CD14-positive monocyte (primary cell): ENCODE measurements at places on chromosomes 7 and 10.

GRCh38 chr7:93620057-93620456 lies 45.5 kb upstream of the CALCR start:
- DNase-seq, result no peak
- H3K36me3 ChIP-seq, result no peaks in the 10 kb centered on the region
- H3K27me3 ChIP-seq, result no peaks in the 10 kb centered on the region
- no peaks in the 10 kb centered on the region for H3K4me1 ChIP-seq

- H3K36me3 ChIP-seq, result no peaks in the 10 kb centered on the region
- no peak for DNase-seq
- H3K4me3 ChIP-seq, result peak overlapping the region; percentile 60
- no peaks in the 10 kb centered on the region for H3K27me3 ChIP-seq
- peak overlapping the region; percentile 82 for H3K27ac ChIP-seq
- H3K4me1 ChIP-seq, result peaks cover 27% of the 10 kb centered on the region
These were observed 75.2 kb downstream of the CDC123 start for GRCh38 chr10:12271210-12271540.

GRCh38 chr7:77954773-77955555 lies 156.4 kb downstream of the PHTF2 start:
- no peak for DNase-seq
- peaks cover 32% of the 10 kb centered on the region for H3K36me3 ChIP-seq
- no peaks in the 10 kb centered on the region for H3K4me1 ChIP-seq
- H3K4me3 ChIP-seq, result no peak overlapping the region
- no peak overlapping the region for H3K27ac ChIP-seq

- no peak overlapping the region for H3K4me3 ChIP-seq
- no peaks in the 10 kb centered on the region for H3K27me3 ChIP-seq
- H3K4me1 ChIP-seq, result no peaks in the 10 kb centered on the region
These were observed 694.9 kb upstream of the LRRN3 start for GRCh38 chr7:110396021-110396420.

GRCh38 chr10:48364659-48365405 lies 58.4 kb downstream of the MAPK8 start:
- DNase-seq, result peak; percentile 17
- no peak overlapping the region for H3K27ac ChIP-seq
- H3K4me1 ChIP-seq, result no peaks in the 10 kb centered on the region

DNA sequence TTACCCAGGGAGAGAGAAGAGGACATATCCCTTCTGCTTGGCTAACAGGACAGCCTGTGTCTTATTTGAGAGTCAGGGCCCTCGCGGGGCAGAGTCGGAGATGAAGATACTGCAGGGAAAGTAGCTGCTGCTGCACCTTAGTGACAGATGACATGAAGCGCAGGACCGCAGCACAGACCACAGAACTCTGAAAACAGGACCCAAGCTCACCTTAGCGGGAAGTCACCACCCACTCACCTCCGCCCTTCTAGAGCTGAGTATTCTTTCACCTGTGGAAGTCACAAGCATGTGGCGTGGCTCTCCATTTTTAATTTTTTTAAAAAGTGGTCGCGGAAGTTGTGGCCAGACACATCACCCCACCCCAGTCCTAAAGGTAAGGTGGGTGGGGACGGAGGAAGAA lies 191.4 kb downstream of the FAM107B start:
- peaks cover 33% of the 10 kb centered on the region for H3K36me3 ChIP-seq
- H3K27me3 ChIP-seq, result no peaks in the 10 kb centered on the region
- no peak for DNase-seq
- no peak overlapping the region for H3K4me3 ChIP-seq
- H3K27ac ChIP-seq, result no peak overlapping the region
- H3K4me1 ChIP-seq, result peaks cover 65% of the 10 kb centered on the region

DNA sequence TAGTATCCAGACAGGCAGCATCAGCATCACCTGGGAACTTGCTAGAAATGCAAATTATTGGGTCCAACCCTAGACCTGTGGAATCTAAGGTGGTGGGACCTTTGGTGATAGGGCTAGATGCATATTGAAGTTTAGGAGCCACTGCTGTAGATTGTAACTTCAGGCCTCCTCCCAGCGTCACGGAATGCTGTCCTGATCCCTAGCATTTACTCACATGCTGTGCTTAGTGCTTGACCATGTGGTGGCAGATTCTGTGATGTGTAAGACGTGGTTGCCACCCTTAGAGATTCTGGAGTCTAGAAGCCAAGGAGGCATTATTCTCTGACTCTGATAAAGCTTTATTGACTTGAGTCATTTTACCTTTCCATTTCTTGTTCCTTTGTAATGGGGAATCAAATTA lies 13.5 kb downstream of the AHR start:
- DNase-seq, result no peak
- H3K27me3 ChIP-seq, result no peaks in the 10 kb centered on the region
- peaks cover 2% of the 10 kb centered on the region for H3K4me1 ChIP-seq
- peaks cover 27% of the 10 kb centered on the region for H3K36me3 ChIP-seq
- H3K27ac ChIP-seq, result no peak overlapping the region
- H3K4me3 ChIP-seq, result no peak overlapping the region

- no peaks in the 10 kb centered on the region for H3K27me3 ChIP-seq
- peaks cover 5% of the 10 kb centered on the region for H3K36me3 ChIP-seq
- H3K4me1 ChIP-seq, result peaks cover 14% of the 10 kb centered on the region
These were observed 53.0 kb upstream of the BAMBI start for GRCh38 chr10:28624351-28624750.

DNA sequence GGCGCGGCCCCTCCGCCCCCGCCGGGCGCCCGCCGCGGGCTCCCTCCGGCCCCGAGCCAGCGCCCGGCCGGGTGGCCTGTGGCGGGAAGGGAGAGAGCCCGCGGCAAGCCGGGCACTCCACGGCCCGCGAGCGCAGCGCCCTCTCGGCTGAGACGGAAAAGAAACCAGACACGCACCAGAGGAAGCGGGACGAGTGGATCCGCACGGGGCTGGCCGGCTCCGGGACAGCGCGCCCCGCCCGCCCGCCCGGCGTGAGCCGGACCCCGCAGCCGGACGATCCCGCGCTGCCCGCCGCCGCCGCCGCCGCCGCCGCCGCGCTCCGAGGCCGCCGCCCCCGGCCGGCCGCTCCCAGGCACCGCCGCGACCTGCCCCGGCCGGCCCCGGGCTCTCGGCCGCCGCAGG lies 300 bp downstream of the ARHGAP21 start:
- H3K36me3 ChIP-seq, result no peaks in the 10 kb centered on the region
- peak overlapping the region; percentile 13 for H3K4me3 ChIP-seq

DNA sequence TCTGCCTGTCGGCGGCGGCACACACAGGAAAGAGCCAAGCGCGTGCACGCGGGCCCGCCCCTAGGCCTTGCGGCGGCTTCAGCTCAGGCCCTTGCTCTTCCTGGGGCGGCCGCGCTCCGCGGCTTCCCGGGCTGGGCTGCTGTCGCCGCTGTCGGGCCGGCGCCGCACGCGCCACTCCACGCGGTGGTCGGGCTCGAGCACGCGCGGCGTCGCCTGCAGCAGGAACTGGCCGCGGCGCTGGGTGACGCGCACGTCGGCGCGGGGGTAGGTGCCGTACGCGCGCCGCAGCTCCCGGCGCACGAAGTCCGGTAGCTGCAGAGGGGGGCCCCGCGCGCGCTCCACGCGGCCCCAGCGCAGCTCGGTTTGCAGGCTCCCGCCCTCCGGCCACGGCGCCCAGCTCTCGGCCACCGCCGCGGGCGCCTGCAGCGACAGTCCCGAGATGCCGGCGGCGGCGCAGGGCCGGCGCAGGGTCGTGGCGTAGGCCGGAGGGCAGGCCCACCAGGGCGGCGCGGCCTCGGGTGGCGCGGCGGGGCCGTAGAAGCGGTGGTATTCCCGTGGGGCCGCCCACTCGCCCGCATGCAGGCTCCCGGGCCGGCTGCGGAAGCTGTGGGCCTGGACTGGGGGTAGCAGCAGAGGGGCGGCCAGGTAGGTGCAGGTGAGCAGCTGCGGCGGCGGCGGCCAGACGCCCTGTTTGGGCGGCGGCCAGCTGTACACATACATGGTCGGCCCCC lies 804 bp downstream of the C10orf95 start:
- H3K27ac ChIP-seq, result peak overlapping the region; percentile 60
- no peaks in the 10 kb centered on the region for H3K36me3 ChIP-seq
- H3K27me3 ChIP-seq, result no peaks in the 10 kb centered on the region
- H3K4me3 ChIP-seq, result peak overlapping the region; percentile 72
- peaks cover 58% of the 10 kb centered on the region for H3K4me1 ChIP-seq
- peak; percentile 83 for DNase-seq

DNA sequence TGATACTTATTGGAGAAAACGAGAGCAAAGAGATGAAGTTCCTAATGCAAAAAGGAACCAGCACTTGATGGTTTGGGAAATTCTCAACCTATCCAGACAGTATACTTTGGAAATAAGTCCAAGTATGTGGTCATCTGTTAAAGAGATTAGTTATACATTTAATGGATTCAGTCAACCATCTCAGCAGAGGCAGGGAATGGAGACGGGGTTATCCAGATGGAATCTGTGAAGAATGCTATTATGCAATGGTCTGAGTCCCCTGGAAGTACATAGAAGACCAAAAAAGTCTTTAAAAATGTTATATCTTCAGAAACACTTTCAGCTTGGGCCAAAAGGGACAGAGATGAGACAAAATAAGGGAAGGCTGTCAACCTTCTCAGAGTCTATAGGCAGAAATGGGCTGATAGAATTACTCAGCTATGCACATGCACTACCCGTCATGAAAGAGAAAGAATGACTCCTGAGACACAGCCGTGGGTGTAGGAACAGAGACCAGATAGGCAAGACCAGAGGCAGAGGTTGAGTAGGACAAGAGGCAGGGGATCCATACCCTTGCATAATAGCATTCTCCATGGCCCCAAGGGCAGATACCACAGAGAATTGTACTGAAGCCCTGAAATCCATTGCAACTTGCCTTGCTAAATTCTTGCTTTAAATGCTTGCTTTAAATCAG lies 738.8 kb upstream of the POT1 start:
- H3K27ac ChIP-seq, result no peak overlapping the region
- H3K4me3 ChIP-seq, result no peak overlapping the region
- no peak for DNase-seq
- H3K36me3 ChIP-seq, result no peaks in the 10 kb centered on the region

- no peaks in the 10 kb centered on the region for H3K36me3 ChIP-seq
- DNase-seq, result no peak
- no peak overlapping the region for H3K4me3 ChIP-seq
- H3K27ac ChIP-seq, result no peak overlapping the region
- no peaks in the 10 kb centered on the region for H3K4me1 ChIP-seq
These were observed 803.1 kb downstream of the PCDH15 start for GRCh38 chr10:53997953-53998352.

DNA sequence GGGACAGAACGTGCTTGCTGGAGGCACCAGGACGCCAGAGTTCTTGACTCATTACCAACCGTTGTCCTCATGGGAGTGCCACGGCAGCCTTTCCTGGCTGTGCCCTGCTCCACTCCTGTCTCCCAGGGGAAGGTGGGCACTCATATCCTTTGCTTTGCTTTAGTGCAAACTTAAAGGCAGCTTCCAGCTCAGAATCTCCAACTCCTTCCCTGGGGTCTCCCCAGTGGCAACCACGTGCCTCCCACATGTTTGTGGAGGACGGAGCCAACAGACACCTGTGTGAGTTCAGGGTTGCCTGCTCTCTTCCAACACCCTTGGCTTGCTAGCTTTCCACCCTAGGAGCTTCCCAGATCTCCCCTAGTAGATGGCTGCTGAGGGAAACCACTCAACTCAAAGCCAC lies 52.0 kb upstream of the HMX3 start:
- no peak for DNase-seq
- H3K4me3 ChIP-seq, result no peak overlapping the region
- no peak overlapping the region for H3K27ac ChIP-seq

DNA sequence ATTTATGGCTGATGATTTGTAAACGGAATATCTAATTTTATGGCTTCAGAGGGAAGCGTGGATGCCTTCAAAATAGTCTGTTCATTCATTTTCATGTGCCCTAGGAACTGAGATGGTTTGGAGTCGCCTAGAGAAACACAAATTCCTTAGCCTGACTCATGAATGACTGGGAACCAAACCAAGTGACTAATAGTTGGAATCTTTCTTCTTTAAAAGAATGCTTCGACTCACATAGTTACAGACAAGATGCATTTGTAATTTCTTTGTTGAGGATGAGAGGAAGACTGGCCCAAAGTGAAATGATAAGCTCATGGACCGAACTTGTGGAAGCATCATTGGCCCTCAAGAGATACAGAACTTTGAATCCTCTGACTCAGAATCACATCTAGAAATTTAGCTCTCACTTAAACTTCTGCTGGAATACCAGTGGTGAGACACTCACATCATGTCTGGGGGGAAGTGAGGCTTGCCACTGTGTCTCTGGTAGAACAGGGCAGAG lies 1107.2 kb downstream of the NRG3 start:
- H3K36me3 ChIP-seq, result no peaks in the 10 kb centered on the region
- no peak overlapping the region for H3K27ac ChIP-seq
- DNase-seq, result no peak
- no peak overlapping the region for H3K4me3 ChIP-seq
- H3K4me1 ChIP-seq, result no peaks in the 10 kb centered on the region
- no peaks in the 10 kb centered on the region for H3K27me3 ChIP-seq

- no peak overlapping the region for H3K4me3 ChIP-seq
- DNase-seq, result no peak
- H3K27me3 ChIP-seq, result no peaks in the 10 kb centered on the region
- H3K27ac ChIP-seq, result no peak overlapping the region
These were observed 22.2 kb downstream of the FAM20C start for GRCh38 chr7:214410-215212.

DNA sequence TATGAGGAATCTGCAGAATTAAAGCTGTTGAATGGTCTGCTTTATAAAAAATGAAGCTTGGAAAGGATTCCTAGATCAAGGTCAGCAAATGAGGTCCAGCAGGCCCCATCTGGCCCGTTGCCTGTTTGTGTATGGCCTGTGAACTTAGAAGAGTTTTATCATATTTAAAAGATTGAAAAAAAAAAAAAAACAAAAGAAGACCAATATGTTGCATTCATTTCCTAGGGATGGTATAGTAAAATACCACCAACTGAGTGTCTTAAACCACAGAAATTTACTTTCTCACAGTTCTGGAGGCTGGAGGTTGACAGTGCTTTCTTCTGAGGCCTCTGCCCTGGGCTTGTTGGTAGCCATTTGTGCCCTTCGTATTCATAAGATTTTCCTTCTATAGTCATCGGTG lies 109.2 kb downstream of the PPP1R3A start:
- no peak overlapping the region for H3K27ac ChIP-seq
- H3K4me1 ChIP-seq, result no peaks in the 10 kb centered on the region
- no peaks in the 10 kb centered on the region for H3K36me3 ChIP-seq
- no peak for DNase-seq
